Posterior vena cava (tissue), 2 donors: ENCODE measurements at places on chromosomes 16 and 17. TPM values are rescaled to one million over a fixed set of nuclear protein-coding genes. Genes with fewer than 3 reads are reported as not detected.

Gene CDH1
- not detected for total RNA-seq

Gene SLC2A4
- 13.5 TPM for total RNA-seq

Gene KRT31
- total RNA-seq: not detected

Gene PALB2
- 7.7 TPM for total RNA-seq

Gene RASD1
- 7.4 TPM for total RNA-seq

Gene PRR35
- not detected for total RNA-seq

Gene FA2H
- not detected for total RNA-seq

Gene C17orf50
- not detected for total RNA-seq
